A375 (cell line): ENCODE measurements at places on chromosomes 1 and 21. TPM values are rescaled to one million over a fixed set of nuclear protein-coding genes. Genes with fewer than 3 reads are reported as not detected.

Gene C1orf105
- total RNA-seq = not detected in 2 replicates

Gene DPM3
- total RNA-seq = 75.7 and 98.1 TPM in 2 replicates

Gene DISP3
- not detected in 2 replicates for total RNA-seq

Gene CPT2
- total RNA-seq = 26.7 and 30.2 TPM in 2 replicates

Gene LCA5L
- total RNA-seq = 0.90 and 1.3 TPM in 2 replicates

Gene COL6A2
- 74.4 and 78.3 TPM in 2 replicates for total RNA-seq

Gene C1QC
- total RNA-seq = not detected in 2 replicates

Gene PTPN14
- total RNA-seq = 32.2 and 41.7 TPM in 2 replicates

Gene VWA1
- total RNA-seq = 1.9 and 4.9 TPM in 2 replicates

Gene TMEM234
- total RNA-seq = 12.3 and 16.0 TPM in 2 replicates

Gene PTPRC
- not detected in 2 replicates for total RNA-seq

Gene EFNA1
- 37.2 and 40.0 TPM in 2 replicates for total RNA-seq

Gene MPL
- total RNA-seq = 1.7 TPM in 1 of 2 replicates, not detected in the other

Gene GBP1
- 4.9 and 7.8 TPM in 2 replicates for total RNA-seq

Gene C2CD4D
- 0.53 and 0.87 TPM in 2 replicates for total RNA-seq

Gene UBE2U
- total RNA-seq = not detected in 2 replicates
